AML-193 (cell line): ENCODE measurements at places on chromosomes 5 and 9.

- DNase-seq, result peak; percentile 29
These were observed 313.8 kb downstream of the ENC1 start for GRCh38 chr5:74326571-74327338.

DNA sequence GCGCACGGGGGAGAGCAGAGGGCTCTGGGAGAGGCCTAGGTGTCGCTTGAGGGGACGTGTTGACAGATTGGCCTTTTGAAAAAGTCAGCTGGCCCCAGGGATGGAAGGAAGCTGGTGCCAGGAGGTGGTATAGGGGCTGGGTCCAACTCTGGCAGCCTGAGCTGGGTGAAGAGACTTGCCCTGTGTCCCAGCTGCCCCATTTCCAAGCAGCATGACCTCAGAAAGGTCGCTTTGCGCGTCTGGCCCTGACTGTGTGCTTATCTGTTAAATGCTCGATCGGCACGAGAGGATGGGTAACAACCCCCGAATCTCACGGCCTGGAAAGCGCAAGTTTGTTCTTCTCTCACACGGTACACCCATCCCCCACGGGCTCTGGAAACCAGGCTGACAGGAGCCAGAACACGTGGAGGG is 31.2 kb upstream of the LAMC3 start:
- DNase-seq, result no peak

DNA sequence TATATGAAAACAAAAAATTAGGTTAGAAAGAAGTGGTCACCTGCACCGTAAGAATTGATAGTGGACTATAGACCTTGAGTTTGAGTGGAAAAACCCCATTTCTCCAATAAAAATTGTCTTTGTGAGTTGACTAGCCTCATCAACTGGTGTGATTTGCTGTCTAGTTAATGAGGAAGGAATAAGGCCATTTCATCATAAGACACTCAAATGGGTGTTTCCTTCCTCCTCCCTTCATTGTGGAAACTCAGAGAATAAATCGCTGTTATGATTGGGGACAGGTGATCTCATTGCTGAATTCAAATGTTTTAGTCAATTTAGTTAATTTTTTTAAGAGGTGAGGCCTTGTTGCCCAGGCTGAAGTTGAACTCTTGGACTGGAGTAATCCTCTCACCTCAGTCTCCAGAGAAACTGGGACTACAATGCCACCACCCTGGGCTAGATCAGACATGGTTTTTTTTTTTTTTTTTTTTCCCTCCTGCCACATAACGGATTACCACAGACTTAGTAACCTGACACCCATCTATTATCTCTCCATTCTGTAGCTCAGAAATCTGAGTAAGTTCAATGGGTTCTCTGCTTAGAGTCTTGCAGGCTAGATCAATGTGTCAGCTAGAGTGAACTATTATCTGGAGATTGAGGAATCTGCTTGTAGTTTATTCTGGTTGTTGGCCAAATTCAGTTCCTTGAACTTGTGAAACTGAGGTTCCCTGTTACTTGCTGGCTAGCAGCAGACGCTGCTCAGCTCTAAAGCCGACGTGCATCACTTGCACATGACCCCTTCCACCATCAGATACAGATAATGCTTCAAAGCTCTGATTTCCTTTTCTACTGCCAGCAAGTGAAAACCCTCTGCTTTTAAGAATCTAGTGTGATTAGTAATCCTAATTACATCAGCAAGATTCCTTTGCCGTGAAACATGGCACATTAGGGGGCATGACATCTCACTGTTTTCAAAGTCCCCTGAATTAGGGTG is 663.8 kb upstream of the CDH9 start:
- no peak for DNase-seq

GRCh38 chr5:13629218-13629617 is 315.3 kb downstream of the DNAH5 start:
- no peak for DNase-seq

DNA sequence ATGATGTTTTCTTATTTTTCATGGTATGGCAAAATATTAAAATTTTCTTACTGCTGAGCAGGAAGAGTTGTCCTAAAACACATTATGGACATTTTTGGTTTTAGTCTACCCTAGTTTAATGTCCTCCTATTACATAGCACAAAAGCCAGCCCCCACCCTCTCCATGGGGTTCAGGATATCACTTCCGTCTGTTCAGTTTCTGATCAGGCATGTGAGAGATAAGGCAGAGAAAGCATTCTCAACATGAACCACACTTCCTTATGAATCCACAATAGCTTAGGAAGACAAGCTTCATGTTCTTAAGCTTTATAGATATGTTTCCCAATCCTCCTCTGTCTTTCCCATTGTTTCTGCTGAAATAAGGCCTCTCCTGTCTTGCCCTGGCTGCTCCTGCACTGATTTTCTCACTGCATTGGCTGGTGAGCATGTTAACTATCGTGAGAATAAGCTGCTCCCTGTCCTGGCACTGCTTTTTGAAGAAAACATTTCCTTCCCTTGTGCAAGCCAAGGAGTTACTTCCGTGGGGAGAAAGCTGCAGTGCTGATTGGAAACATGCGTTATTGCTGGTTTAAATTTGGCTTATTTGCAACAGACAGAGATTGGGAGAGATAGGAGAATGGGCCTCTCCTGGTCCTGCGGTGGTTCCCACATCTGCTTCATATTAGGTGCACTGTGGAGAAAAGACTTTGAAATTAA is 260.3 kb upstream of the RPS23 start:
- no peak for DNase-seq

- DNase-seq, result no peak
These were observed 21.5 kb upstream of the PLEKHG4B start for GRCh38 chr5:70440-70839.

- no peak for DNase-seq
These were observed 151.0 kb downstream of the FER start for GRCh38 chr5:108898707-108899106.

GRCh38 chr5:124289641-124290311 is 456.7 kb downstream of the ZNF608 start:
- DNase-seq, result no peak

GRCh38 chr5:905139-905642 is 12.5 kb downstream of the TRIP13 start:
- no peak for DNase-seq

GRCh38 chr9:101398930-101399642 is 435 bp downstream of the ZNF189 start:
- DNase-seq, result no peak

GRCh38 chr9:137021979-137022661 is 5.9 kb downstream of the ABCA2 start:
- peak; percentile 53 for DNase-seq

DNA sequence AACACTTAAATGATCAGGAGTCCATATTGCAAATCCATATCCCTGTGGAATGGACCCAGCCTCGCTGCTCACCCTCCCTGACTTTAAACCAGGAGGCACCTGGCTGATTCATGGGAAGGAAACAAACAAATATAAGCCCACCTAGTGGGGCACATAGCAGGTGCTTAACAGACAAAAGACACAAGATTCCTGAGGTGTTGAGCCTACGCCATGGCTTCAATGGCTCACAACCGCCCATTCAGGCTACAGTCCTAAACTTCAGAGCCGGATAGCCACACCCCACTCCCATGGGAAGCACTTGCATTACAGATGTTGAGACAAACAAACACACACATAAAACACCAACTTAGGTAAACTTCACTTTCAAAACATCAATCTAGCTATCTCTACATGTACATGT is 359.9 kb downstream of the ICE1 start:
- no peak for DNase-seq

DNA sequence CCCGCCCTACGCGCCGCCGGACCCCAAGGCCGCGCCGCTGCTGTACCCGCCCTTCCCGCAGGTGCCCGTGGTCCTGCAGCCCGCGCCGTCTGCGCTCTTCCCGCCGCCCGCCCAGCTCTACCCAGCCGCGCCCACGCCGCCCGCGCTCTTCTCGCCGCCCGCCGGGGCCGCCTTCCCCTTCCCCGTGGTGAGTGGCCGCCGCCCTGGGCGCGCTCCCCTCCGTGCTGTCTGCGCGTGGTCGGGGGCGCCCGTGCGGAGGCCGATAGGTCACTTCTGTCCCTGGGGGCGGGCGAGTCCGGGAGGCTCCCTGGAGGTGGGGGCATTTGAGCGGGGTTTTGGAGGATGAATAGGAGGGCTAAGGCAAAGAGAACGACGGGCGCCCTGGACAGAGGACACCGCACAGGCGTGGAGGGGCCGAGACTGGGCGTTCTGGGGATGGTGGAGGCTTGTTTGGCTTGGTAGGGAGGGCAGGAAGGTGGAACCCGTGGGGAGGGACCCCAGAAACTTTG is 9.6 kb downstream of the PRRT1B start:
- DNase-seq, result no peak
